ENCODE measurements at places on chromosomes 5 and 9.
A peak's percentile ranks its signal among the peaks of the same experiment; 100 is the strongest.

DNA sequence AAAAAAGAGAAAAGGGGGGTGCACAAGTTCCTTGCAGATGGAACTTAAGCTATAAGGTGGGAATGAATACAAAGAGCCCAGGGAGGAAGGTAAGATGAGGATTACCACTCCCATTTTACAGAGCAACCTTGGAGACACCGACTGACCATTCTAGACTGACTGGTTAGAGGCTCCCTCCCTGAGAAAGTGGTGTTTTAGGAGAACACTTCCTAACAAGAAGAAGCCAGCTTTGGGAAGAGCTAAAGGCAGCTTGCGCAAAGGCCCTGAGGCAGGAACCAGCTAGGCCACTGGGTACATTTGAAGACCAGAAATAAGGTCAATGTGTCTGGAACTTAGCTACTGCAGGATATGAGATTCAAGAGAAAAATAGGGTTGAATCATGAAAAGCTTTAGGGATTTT lies 38.6 kb downstream of the SPARC start:
- DNase-seq, result peak; percentile 25

DNA sequence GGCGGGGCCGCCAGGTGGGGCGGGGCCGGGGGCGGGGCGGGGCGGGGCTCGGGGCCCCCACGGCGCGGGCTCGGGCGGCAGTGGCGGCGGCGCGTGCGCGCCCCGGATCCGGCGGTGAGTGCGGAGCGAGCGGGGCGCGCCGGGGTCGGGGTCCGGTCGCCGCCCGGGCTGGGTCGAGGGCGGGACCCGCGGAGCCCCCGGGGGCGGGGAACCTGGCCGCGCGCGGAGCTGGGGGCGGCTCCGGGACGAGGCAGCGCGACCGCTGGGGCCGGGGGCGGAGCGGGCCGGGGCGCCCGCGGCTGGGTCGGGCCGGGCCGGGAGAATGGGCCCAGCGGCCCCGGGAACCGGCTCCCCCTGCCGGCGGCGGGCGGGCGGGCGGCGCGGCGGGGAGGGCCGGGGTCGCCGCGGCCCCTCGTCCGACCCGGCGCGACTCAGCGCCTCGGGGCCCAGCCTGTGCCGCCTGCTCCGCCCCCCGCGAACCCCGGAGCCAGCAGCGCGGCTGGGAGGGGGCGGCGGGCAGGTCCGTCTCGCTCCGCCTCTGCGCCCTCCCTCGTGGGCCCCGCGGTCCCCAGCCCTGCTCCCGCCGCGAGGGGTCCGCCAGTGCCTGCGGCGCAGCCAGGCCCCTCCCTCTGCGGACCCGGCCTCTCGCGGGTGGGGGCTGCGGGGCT lies 3.1 kb downstream of the EGFL7 start:
- no peak for DNase-seq

- no peak for DNase-seq
Observed at GRCh38 chr9:3296536-3296935, 229.3 kb downstream of the RFX3 start.

- no peak for DNase-seq
Observed at GRCh38 chr5:38554403-38554802, 2.0 kb downstream of the LIFR start.

- DNase-seq, result peak; percentile 41
Observed at GRCh38 chr9:110153431-110153830, 54.5 kb downstream of the C9orf152 start.

- DNase-seq, result no peak
Observed at GRCh38 chr9:133584559-133585476, 24.4 kb downstream of the FAM163B start.

DNA sequence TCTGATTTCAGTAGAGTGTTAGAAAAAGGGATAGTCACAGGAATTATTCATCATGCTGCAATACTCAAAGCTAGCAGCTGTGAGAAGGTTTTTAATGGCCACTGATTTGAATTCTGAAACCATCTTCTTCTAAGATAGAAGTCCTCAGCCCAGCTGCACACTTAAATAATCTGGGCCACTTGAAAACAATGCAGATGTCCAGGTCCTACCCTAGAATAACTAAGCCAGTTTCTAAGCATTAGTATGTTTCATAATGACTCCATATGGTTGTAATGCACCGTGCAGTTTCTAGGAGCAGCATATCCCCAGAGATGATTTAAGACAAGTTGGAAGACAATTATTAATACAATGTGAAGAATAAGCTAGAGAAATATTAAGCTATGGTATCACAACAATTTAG lies 159.9 kb upstream of the FBXL17 start:
- DNase-seq, result no peak

DNA sequence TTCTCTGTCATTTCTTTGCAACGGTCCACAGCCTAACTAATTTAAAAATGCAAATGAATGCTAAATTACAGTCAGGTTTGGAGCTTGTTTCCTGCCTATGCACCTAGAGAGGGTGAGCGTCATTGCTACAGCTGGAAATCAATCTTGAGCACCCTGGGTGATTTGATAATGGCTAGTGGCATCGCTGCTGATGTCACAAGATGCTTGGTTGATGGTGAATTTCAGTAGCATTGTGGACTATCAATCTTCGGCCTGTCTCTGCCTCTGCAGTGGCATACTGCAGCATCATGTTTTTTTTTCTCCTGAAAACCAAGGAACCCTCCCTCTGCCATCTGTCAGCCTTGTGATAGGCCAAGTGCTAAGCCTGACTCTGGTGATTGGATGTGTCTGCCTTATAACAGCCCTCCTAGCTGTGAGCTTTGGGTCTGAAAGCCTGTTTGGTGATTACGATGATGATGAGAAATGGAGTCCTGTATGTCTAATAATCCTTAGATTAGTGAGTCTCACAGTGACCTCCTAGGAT lies 75.3 kb downstream of the NMUR2 start:
- DNase-seq, result no peak

- DNase-seq, result no peak
Observed at GRCh38 chr9:15369238-15369637, 53.4 kb upstream of the SNAPC3 start.
